HFF-Myc (cell line): ENCODE measurements at places on chromosomes 3 and 15.

DNA sequence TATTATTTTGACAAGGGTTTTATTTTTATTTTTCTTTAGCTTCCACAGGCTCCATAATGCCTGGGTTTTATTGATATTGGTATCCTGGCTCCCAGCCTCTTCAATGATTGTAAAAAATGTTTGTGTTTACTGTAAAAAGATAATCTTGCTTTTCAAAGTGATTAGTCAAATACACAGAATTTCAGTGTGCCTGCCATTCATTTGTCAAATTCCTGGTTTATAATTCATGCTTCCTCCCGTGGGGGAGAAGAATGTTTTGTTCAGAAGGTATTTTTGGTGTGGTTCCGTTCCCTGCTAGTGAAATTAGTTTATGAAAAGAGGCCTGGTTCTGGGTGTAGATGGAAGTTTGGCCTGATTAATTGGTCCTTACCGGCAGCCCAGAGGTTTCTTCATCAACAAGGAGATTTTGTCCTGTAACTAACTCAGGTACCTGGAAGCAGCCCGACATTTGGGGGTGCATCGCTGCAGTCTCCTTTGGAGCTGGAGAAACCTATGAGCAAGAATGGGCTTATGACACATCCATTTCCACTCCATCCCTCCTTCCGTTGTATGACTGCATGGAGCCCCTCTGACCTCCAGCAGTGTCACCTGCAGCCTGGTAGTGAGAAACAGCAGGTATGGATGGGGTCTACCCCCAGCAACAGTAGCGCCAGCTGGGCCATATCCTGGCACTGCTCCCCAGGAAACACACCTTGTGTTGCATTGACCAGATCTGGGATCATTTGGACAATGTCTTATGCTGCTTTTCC, 101.5 kb downstream of the PGPEP1L start:
- no peak for DNase-seq

- DNase-seq = no peak
Observed at GRCh38 chr15:58770519-58770856, 614 bp upstream of the MINDY2 start.

DNA sequence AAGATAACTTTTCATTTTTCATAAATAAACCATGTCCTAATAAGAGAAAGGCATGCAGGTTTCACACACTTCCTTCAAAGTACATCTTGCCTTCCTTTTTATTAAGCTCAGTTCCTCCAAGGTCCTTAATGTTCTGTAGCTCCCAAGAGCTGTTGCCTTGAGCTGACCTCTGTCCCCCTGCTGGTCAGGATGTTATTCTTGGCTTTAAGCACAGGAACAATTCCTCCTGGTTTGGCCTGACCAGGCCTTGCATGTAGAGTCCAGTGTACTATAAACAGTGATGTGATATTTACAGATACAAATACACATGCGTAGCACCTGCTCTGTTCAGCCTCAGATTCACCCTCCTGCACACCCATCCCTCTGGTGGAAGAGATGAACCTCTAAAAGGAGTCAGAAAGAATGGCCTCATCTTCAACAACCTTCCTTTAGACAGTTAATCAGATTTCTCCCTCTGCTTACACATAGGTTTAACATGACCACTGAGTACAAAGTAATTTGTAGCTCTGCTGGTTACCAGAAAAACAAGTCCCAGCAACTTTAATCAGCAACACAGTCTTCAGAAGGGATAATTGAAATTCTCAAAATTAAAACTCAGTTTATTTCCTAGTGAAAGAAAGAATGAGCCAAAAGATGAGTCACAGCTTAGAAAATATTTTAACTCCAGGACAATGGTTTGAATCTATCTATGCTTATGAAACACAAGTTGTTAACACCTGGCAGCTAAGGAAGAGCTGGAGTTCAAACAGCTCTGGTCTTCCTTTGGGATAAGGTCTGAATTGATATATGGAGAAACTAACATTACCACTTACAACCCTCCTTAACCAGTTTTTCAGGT, 46.5 kb downstream of the PTPN9 start:
- peak; percentile 66 for DNase-seq

DNA sequence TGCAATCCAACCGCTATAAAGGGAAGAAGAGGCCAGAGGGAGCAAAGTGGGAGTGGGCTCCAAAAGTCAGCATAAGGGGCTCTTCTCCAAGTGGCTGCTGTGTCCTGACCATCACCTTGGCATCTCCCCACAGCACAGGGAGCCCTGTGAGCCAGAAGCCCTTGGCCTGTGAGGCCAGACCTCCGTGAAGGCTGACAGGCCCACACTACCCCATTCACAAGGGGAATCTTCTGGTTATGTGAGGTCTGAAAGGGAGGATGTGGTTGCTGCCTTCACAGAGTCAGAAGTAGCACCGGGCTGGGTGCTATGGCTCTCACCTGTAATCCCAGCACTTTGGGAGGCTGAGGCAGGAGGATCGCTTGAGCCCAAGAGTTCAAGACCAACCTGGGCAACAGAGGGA, 2.6 kb upstream of the ULK3 start:
- DNase-seq = no peak

GRCh38 chr3:46908294-46908985, 30.9 kb downstream of the PTH1R start:
- DNase-seq = no peak

DNA sequence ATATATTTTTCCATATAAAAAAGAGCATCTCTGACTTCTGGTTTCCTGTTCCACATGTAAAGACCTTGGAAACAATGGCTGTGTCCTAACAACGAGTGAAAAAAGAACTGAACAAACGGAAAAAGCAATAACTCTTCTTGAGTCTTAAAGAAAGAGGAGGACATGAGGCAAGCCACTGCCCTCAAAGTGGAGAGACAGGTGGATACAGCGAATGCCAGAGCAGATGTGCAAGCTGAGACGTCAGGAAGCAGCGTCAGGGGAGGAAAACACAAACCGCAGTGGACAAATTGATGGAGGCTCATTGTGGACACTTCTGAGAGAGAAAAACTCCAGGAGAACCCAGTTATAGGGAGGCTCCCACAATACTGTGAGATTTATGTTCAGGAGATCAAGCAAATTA, 208.0 kb upstream of the MME start:
- DNase-seq = no peak
